ENCODE measurements at places on chromosomes 13 and 19.

DNA sequence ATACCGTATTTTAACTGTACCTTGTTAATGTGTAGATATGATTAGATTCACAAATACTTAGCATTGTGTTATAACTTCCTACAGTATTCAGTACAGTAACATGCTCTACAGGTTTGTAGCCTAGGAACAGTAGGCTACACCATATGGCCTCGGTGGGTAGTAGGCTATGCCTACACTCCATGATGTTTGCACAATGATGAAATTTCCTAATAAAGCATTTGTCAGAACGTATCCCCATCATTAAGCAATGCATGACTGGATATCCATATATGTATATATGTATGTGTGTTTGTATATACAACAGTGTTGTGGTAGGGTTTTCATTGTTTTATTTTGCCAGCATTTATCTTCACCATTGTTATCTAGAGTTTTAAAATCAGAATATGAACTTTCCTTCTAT is 119.4 kb downstream of the SLC7A1 start:
- DNase-seq, result no peak

GRCh38 chr19:47757617-47758442 is 12.5 kb downstream of the NOP53 start:
- no peak for DNase-seq

- DNase-seq, result no peak
Observed at GRCh38 chr13:35698911-35699576, 222.6 kb upstream of the MAB21L1 start.

DNA sequence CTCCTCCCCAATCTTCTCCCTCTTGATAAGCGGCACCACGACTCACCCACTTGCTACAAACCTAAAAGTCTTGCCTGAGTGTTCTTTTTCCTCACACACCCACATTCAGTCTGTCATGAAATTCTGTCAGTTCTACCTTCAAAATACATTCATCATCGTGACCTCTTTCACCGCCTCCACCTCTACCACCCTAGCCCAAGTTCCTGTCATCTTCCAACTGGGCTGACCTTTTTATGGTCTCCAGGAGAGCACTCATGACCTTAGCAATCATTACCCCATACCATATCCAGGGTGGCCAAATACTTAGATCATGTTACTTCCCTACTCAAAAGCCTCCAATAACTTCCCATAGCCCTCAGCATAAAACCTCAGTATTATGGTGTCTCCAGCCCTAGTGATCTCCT is 110.4 kb upstream of the TSC22D1 start:
- no peak for DNase-seq

GRCh38 chr13:98184792-98185191 is 7.7 kb upstream of the RNF113B start:
- DNase-seq, result no peak

DNA sequence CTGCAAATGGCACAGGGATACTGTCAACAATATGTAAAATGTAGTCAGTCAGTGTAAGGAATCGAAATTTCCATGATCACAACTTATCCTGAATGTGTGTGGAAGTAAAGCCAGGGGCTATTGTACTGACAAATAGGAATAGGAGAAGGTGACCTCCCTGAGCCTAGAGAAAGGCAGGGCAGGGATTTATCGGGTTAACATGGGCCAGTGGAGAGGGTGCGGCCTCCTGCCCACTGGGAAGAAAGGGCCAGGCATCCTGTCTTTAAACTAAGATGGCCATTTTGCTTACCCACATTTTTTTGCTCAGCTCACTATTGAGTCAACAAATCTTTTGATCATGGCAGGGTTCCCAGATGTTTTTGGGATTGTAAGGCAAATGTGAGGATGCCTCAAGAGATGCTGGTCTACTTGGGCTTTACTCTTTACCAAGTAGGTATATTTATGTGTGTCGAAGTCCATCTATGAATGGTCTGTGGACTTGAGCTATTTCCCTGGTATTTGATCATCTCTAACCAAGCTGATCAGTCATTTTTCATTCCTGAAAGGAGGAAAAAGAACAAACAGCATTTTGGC is 116.6 kb upstream of the RNF113B start:
- DNase-seq, result no peak

GRCh38 chr13:70249332-70250064 is 141.2 kb upstream of the KLHL1 start:
- no peak for DNase-seq

DNA sequence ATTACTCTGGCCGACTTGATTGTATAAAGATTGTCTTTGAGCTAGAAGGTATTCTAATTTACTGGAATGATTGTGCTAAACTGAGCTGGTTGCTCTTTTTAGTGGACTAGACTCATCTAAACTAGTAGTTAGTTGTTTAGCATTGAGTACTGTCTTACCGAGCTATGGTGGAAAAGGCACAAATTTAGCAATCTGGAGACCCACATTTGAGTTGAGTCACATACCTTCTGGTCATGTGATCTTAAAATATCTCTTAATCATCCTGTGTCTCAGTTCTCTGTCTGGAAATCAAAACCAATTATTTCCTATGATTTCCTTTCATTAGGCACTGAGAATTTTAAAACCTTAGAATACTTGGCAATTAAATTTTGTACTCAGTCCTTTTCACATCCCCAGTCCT is 349.5 kb downstream of the IRS2 start:
- no peak for DNase-seq

GRCh38 chr13:50119591-50119990 is 104.3 kb downstream of the KCNRG start:
- no peak for DNase-seq

- no peak for DNase-seq
Observed at GRCh38 chr19:33005440-33005839, 33.4 kb downstream of the FAAP24 start.

GRCh38 chr19:32257326-32258073 is 87.9 kb upstream of the ZNF507 start:
- DNase-seq, result no peak

DNA sequence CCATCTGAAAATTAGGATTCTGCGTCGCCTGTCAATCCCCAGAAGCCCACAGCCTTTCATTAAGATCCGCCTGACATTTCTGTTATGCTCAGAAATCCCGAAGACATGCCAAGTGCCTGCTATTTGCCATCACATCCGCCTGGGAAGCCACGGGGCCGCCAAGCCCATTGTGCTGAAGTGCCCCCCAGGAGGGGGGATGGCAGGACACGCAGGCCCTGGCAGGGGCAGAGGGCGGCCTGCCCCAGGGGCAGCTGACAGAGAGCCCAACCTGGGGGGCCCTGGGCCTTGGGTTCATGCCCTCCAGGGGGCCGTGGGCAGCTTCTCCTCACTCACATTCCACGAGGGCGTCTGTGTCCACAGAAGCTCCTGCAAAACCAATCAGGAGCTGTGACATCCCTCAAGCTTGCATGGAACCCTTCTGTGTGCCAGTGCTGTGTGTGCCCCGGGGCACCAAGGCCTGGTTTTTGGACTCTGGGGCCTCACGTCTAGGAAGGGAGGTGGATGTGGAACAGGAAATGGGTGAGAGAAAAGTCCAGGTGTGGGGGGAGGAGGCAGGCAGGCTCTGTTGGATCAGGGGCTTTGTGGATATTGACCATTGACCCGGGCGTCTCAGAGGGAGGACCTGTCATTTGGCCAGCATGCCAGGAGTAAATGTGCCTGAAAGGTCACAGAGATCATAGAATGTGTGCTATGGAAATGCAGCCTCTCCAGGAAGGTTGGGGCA is 122.9 kb downstream of the URI1 start:
- DNase-seq, result no peak

- DNase-seq, result no peak
Observed at GRCh38 chr13:73842626-73843025, 291.6 kb downstream of the KLF12 start.

GRCh38 chr19:51531349-51532315 is at the start of gene SIGLEC6:
SIGLEC6 (minus strand) TSS chr19:51531670; CDS start chr19:51531648, 22 bp downstream.
- DNase-seq, result peak; percentile 8

GRCh38 chr19:1093330-1093729 is 1.8 kb downstream of the POLR2E start:
- DNase-seq, result no peak

DNA sequence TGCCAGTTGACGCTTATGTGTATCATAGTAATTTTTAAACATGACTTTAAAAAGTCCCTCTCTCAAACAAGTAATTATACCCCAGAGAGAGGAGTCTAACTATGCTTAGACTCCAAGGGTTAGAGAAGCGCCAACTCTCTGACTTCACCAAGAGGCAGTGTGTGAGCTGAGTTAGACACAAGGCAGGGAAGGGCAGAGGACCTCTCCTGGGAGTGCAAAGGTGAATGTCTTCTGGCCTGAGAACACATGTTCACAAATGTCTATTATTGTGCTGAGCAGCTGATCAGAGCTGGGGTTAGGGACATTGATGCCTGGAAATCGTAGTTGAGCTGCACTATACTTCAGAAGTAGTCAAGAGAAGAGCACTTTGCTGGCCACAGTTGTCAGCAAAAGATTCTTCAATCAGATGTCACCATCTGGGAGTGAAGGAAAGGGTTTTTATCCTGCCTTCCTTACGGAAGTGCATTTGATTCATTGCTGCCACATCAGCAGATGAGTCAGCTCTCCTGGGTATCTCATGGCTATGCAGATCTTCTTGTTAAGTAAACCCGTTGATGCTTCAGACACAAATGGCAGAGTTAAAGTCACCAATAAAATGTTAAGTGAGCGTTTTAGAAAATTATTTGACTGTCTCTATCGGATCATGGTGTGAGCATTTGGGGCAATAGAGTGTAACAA is 283.2 kb upstream of the ARGLU1 start:
- DNase-seq, result no peak
